ENCODE measurements at places on chromosomes 3 and 15.

GRCh38 chr3:190173426-190173825 lies 52.7 kb upstream of the P3H2 start:
- DNase-seq = no peak

- no peak for DNase-seq
These were observed 48.1 kb downstream of the STARD5 start for GRCh38 chr15:81275711-81276392.

DNA sequence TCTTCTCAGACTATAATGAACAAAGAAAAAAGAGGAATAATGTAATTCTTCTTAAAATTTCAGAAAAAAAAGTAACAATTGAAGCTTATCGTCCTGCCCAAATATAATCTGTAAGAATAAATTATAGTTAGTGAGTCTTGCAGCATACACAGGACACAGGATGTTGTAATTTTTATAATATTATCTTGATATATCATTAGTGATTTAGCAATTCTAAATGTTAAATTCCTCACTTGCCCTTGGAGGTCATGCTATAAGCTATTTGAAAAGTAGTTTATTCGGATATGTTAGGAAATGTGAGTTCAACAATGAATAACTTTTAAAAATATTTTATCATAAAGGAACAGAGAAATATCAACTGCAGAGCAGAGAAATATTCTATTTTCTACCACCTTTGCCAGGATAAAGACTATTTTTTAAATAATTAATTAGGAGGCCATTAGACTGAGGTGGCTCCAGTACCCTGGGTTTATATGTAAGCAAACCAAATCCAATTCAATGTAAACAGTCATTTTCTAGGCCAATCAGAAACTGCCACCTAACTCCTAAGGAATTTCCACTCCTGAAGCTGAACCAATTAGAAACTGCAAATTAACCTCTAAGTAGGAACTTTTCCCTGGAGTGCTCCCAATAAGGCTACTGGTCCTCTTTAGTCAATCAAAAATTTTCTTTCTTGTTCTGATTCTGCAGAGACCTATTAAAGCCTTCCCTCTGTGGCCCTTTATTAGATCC lies 1109.3 kb downstream of the ROBO2 start:
- no peak for DNase-seq

GRCh38 chr3:44252332-44252959 lies 10.8 kb downstream of the TOPAZ1 start:
- DNase-seq = no peak

DNA sequence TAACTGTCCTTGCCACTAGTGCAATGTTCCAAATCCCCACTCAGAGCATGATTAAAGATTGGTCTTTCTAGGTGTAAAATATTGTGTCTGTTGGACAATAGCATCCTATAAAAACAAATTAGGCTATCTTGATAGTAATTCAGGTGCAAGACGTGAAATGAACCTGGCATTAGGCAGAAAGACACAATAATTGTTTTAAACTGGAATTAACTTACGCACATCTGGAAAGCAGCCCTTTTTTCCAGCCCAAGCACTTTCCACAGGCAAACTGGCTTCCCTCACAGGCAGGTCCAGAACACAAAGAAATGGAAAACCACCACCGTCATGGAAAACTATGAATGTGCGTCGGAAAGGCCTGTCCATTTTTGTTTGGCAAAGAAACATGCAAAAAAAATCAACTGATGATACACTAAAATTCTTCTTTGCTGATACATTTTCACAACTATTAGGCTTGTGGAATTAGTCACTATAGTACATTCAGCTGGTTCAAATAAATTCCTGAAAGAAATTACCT lies 474.7 kb upstream of the IL12A start:
- no peak for DNase-seq

DNA sequence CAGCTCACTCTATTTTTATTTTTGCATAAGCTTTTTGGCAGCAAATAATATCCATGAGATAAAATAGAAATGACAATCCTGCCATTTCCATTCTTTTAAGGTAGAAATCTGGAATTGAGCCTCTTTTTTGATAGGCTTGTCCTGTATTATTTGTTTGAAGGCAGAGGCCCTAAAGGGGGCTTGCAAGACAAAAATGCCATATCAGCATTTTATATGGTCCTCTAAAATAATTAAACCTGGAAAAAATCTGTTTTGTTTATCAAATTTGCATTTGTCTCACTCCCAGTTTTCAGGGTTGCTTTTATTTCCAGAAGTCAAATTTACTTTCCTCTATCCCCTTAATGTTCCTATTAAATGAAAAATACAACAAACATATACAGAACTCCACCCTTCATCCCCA lies 134.9 kb upstream of the GAP43 start:
- no peak for DNase-seq

DNA sequence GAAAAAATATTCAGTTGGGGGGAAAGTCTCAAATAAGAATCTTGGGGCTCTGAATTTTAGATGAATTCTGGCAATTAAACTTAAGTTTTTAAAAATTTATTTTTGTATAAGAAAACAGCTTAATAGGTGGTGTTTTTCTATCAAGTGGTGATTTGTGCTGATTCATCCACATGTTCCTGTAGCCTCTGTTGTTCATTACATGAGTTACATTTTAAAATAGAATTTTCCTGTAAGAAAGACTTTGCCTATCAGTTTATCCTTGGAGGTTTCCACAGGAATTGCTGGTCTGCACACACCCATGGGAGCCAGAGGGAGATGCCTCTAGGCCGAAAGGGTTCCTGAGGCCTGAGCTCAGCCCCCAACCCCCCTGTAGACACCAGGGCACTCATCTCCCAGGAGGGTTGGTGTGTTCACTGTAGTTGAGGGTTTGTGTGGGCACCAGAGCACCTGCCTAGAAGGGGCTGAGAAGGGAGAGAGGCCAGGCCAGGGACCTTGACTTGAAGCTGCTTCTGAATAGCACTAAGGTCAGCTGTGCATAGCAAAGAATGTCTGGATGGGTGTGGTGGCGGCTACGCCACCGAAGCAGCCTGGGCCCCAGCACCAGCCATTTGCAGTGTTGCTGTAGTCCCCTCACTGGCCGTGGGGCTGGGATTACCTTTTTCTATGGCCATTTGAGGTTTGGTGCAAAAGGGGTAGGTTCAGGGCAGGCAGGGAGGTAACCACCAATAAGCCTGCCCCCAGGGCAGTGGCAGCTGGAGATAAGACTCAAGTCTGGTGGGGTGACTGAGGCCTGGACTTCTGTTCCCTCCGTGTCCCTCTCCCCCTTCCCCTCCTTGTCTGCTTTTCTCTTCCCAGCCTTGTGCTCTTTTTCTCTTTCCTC lies 11.9 kb downstream of the DNAJA4 start:
- DNase-seq = no peak

- no peak for DNase-seq
These were observed 203.6 kb upstream of the NR2F2 start for GRCh38 chr15:96126859-96127258.

GRCh38 chr15:33678176-33678575 lies 290.1 kb upstream of the CHRM5 start:
- no peak for DNase-seq

- DNase-seq = no peak
These were observed 46.5 kb downstream of the EXOG start for GRCh38 chr3:38542401-38543298.

DNA sequence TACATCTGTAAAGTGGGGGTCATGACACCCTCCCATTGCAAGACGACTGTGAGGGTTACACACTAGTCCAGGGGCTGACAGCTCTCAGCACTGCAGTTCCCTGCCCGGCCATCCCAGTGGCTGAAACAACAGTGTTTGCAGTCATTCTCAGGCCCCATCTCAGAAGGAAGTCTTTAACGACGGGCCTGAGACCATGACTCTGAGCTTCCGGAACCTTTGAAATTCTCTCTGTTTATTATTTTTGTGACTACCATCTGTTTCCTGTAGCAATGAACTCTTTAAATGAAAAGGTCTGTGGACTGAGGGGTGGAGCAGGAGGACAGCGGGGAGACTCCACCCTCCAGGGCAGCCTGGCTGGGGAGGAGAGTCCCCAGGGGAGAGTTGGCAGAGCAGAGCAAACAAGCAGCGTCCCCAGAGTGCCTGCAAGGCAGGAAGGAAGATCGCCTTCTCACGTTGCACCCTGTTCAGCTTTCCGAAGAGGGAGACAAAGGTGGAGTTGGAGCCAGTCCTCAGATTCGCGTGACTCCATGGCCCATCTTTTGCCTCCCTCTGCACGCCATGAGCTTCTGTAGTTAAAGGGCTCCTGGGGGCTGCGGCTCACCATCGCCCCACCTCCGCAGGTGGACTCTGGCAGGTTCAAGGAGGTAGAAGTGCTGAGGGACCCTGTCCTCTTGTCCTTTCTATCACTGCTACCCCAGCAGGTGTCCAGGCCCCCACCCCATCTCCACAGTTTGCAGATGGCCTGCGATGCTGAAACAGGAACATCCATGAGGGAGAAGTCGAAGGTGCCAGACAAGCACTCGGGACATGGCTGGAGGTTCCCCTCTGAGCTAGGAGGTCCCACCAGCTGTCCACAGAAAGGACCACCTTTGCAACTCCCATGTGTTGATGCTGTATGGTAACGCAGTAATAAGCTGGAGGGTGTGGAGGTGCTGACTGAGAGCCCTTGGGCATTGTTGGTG lies 525.8 kb upstream of the PROK2 start:
- no peak for DNase-seq

DNA sequence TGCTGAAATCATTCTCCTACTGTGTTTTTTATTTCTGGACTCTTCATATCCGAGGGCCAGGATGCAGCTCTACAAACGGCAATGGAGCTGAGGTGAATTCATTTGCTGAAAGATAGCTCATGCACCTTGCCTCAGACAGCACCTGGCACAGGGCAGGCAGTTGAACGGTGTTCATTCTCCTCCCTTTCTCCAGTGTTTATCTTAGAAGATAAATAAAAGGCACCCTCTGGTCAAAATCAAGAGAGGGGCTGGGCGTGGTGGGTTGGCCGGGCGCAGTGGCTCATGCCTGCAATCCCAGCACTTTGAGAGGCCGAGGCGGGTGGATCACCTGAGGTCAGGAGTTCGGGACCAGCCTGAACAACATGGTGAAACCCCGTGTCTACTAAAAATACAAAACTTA lies 79.3 kb upstream of the LMOD3 start:
- DNase-seq = no peak

GRCh38 chr3:11944052-11944673 lies 60.0 kb upstream of the SYN2 start:
- DNase-seq = peak; percentile 26

GRCh38 chr15:68651916-68652525 lies 73.2 kb downstream of the CORO2B start:
- DNase-seq = no peak

GRCh38 chr3:177426106-177426877 lies 229.0 kb upstream of the TBL1XR1 start:
- no peak for DNase-seq

- DNase-seq = no peak
These were observed 95.3 kb downstream of the DAPK2 start for GRCh38 chr15:63950911-63951481.

GRCh38 chr3:43017593-43018195 lies 38.6 kb downstream of the GASK1A start:
- no peak for DNase-seq

- no peak for DNase-seq
These were observed 28.0 kb downstream of the PSTPIP1 start for GRCh38 chr15:77022646-77023575.

DNA sequence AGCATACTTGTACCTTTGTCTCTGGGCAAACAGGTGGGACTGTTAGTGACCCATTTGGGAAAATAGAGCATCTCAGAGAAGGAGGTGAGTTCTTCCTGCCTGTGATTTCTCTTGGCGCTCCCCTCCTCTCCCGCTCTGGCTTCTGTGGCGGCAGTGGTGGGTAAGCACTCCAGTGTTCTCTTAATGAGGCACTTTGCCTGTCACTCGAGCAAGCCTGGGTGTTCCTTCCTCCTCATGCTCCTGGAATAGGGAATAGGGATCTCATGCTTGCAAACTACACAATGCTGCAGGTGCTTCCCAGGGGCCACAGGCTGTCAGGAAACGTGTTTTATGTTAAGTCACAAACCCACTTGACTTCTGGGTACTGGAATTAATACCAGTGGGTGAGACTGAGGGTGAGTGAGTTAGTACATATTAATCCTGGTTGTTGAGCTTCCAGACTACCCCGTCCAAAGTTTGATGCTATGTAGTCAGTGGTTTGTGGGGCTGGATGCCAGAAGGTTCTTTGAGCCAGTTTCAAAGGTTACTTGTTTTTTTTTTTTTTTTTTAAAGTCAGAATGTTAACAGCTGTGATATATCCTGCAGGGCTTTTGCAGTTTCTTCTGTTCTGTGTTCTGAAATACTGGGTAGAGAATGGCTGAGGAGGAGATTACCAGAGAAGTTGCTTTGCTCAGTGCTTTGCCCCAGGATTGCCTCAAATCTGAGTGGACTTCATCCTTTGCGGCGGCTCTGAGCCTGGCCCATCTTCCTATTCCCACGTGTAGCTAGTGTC lies 30.5 kb downstream of the EDEM1 start:
- DNase-seq = no peak

- DNase-seq = no peak
These were observed 307.2 kb downstream of the KCNH8 start for GRCh38 chr3:19455546-19455945.

DNA sequence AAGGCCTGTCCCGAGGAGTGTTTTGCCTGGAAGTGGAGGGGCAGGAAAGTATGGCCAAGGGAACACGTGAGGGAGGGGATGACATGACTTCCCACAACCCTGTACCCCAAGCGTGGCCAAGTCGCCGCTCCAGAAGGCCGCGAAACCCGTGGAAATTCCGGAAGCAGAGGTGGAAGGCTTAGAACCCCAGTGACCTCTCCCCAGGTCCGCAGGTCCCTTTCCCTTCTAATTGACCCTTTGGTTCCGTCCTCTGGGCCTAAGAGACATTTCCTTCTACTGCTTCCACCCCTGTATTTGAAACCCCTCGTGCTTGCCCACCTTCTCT lies 548 bp upstream of the BTBD1 start:
- DNase-seq = no peak

DNA sequence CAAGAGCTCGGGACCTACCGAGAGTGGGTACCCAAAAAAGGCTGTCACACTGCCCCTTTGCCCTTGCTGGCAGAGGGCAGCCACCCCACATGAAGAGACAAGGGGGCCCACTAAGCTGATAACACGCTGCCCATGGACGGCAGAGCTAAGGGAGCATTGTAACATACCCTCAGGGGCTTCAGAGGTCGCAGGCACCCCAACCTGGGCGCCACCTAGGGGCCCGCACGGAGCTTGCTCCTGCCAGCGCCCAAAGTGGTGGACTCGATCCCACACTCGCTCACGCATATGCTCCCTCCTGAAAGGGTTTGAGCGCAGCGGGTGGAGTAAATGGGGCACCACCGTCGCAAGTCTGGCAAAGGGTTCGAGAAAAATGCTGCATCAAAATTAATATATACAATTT lies 975.4 kb downstream of the ZPLD1 start:
- no peak for DNase-seq

- no peak for DNase-seq
These were observed 43.9 kb downstream of the NSMCE3 start for GRCh38 chr15:29225534-29226234.

DNA sequence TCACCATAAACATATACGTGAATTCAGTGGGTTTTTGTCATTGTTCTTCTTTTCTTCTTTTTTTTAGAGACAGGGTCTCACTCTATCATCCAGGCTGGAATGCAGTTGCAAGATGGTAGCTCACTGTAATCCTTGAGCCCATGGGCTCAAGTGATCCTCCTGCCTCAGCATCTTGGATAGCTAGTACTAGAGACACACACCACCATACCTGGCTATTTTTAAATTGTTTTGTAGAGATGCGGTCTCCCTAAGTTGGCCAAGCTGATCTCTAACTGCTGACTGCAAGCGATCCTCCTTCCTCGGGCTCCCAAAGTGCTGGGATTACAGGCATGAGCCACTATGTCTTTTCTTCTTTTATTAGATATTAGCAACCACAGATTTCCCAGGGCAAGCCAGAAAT lies 220.6 kb downstream of the NLGN1 start:
- no peak for DNase-seq

GRCh38 chr3:184017672-184018423 lies at the start of gene ABCC5:
ABCC5 (minus strand) TSS chr3:184017884; CDS start chr3:184014392, 3,492 bp downstream.
- DNase-seq = peak; percentile 96

- DNase-seq = no peak
These were observed 63.0 kb downstream of the UBR1 start for GRCh38 chr15:43042885-43043284.
